ENCODE measurements at places on chromosomes 12 and 14.

GRCh38 chr12:14883686-14884085 lies 2.0 kb downstream of the MGP start:
- ATAC-seq = no peak

DNA sequence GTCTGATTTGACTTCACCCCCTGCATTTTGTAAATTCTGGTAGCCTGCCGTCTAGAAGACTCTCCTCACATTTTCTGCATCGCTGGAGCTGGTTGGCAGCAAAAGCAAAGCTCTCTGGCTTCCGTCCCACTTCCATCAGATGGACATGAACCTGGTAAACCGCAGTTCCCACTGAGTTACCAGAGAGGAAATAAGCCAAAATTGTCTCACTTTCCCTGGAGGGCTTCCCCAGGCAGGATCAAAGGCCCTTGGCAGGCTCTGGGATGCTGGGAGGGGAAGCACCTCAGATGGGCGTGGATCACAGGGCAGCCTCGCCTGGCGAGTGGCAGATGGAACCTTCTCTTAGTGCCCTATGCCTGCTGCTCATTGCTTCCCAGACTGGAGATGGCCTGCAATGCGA lies 243.5 kb downstream of the TMEM132C start:
- no peak for ATAC-seq

DNA sequence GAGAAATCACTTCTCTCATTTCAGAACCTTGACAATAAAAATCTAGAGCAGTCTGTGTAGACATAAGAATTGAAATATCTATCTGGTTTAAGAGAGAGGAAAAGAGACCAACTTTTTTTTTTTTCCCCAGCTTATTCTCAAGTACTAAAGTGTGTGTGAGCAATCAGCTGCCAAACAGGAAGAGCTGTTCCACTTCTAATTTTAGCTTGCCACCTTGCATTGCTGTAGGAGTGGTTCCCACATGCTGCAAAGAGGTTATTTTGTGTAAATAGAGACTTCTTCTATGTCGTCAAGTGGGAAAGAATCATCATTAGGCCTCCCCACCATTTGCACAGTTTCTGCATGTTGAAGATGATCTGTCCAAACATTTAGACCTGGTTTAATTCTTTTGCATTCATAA lies 142.6 kb downstream of the NPAS3 start:
- no peak for ATAC-seq

GRCh38 chr12:124461851-124462623 lies 105.4 kb downstream of the NCOR2 start:
- no peak for ATAC-seq

DNA sequence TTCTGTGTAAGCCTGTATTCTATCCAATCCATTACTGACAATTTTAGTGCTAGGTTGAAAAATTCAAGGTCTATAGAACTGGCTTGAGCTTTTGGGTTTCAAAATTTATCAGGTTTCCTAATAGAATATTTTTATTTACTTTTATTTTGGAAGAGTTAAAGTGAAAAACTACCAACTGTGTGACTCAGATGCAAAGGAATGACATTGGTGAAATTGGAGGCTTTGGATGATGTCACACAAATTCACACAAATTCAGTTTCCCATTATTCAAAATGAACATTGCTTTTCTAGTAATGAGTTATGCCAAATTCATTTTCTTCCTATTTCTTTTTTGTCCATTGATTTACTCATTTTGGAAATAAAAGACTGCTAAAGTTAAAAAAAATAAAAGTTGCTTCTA lies 186.9 kb downstream of the ALX1 start:
- ATAC-seq = no peak

GRCh38 chr14:39015360-39015961 lies 87.6 kb downstream of the SEC23A start:
- no peak for ATAC-seq

- ATAC-seq = no peak
Measured at GRCh38 chr12:114274131-114274530, 131.8 kb downstream of the TBX5 start.

DNA sequence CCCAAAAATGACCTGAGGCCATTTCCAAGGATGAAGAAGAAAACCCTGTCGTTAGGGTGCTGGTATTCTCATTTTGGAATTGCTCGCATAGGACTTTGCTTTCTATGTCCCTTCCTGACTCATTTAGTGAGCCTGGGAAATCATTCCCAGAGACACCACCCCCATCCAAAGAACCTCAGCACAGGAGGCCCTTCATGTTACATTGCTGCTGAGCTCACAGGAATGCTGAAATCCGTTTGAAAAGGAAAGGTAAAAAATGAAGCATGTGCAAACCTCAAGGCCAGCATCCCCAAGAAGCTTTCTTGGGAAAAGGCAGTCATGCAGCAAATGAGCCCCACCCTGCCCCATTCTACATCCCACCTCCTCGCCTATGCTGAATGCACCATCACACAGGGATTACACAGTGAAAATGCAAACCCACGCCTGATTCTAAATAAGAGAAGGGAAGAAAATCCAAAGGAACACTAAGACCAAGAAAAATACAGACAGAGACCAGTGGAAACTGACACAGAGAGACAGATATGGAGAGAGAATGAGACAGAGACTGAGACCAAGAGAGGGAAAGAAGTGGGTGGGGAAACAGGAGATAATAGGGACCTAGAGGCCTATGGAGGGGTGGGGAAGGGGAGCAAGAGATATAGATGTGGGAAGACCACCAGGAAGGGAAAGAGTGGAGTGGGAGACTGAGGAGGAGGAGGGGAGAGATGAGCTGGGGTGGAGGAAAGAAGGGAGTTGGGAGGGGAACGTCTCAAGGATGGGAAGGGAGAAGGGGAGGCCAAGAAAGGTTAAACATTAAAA lies 33.5 kb downstream of the NIN start:
- ATAC-seq = no peak

DNA sequence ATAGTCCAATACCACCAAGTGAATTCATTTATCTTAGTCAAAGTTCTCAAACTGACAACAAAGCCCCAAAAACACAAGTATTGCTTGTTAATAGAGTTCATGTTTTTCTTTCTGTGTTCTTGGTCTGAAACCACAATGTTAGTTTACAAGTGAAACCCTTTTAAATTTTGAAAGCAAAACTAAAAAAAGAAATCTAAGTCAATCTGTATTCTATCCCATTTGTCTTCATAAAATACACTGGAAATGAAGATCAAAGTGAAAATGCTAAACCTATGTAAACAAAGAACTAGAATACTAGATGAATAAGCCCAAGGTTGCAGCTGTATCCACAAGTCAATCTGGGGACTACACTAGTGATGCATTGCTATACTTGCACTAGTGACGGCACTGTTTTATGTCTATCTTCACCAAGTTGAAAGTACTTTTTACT lies 10.4 kb downstream of the MAP4K5 start:
- ATAC-seq = peak; percentile 52

- ATAC-seq = no peak
Measured at GRCh38 chr14:53619691-53620231, 336.9 kb downstream of the BMP4 start.

DNA sequence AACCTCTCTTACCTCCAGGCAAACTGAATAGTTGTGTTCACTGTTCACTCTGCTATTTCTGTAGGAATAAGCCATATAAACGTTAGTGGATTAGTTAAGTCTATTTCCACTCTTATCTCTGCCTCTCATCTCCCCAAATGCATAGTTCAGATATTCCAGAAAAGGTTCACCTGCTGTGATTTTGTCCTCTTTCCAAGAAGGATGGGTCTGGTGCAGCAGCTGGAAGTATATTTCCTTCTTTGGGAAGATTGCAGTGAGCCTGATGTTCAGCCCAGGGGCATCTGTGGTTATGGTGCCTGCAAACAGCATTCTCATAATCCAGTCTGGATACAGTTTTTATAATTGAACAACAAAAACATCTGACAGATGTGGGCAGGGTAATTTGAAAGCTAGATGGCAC lies 97.7 kb downstream of the TPH2 start:
- no peak for ATAC-seq

DNA sequence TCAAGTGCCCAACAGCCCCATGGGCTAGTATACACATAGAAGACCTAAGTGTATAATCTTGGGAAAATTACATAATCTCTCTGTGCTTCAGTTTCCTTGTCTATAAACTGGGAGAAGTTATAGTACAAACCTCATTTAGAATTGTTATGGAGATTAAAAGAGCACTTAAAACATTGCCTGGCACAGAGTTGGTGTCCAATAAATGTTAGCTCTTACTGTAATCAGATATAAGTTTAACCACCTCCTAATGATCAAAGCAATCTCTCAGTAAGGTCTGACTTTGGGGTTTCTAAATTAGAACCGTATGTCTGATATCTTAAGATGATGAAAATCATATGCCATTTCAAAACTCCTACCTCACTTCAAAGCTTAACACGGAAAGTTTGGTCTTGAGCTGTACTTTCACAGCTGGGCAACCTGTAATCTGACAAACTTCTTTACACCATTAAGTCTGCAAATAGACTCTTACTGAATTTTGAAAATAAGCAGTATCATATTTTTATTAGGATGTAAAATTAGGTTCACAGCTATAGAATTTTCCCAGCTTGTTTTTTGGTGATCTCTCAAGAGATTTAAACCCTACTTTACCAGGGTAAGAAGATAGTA lies 58.6 kb upstream of the MYBPC1 start:
- ATAC-seq = no peak

- ATAC-seq = no peak
Measured at GRCh38 chr14:39447175-39447661, 15.0 kb upstream of the FBXO33 start.

DNA sequence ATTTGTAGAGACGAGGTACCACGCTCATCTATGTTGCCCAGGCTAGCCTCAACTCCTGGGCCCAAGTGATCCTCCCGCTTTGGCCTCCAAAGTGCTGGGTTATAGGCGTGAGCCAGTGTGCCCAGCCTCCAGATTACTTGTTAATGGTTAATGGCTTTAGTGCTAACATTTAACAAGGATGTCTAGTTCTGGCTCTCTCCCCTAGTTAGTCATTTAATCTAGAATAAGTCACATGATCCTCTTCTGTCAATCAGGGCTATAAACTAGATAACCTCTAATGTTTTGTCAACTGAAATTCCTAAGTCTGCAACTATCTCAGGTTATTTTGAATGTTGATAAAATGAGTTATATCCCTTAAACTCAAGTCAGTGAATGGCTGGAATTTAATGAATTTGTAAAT lies 15.7 kb downstream of the ACTR6 start:
- no peak for ATAC-seq

DNA sequence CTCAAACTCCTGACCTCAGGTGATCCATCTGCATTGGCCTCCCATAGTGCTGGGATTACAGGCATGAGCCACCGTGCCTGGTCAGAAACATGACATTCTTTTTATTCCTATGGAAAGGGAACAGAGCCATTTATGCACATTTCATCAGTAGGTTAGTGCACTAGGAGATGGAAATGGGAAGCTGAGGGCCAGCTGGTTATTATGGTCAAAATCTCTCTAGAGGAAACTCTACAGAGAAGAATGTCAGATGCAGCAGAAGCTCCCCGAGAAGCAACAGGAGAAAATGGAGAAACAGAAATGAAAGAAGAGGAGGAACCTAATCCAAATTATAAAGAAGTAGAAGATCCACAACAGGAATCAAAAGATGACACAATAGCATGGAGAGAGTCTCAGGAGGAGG lies 2.7 kb downstream of the CFAP251 start:
- ATAC-seq = no peak

GRCh38 chr12:52125476-52125900 lies 46.0 kb downstream of the SMIM41 start:
- no peak for ATAC-seq

DNA sequence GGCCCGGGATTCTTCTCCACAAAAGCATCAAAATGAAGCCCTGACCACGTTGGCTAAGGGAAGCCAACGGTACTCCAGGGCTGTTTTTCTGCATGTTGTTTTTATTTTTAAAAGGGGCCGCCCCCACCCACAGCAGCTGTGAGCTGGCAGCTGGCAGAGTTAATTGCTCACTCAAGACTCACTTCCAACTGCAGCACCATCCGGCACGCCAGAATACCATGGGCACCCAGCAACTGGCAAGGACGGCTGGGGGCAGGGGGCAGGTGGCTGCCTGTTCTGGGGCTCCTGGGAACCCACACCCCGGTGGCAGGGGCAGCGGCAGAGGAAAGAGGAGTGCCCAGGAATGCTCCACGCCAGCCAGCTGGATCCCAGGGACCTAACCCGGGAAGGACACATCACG lies 44.3 kb downstream of the NCOR2 start:
- ATAC-seq = peak; percentile 20

DNA sequence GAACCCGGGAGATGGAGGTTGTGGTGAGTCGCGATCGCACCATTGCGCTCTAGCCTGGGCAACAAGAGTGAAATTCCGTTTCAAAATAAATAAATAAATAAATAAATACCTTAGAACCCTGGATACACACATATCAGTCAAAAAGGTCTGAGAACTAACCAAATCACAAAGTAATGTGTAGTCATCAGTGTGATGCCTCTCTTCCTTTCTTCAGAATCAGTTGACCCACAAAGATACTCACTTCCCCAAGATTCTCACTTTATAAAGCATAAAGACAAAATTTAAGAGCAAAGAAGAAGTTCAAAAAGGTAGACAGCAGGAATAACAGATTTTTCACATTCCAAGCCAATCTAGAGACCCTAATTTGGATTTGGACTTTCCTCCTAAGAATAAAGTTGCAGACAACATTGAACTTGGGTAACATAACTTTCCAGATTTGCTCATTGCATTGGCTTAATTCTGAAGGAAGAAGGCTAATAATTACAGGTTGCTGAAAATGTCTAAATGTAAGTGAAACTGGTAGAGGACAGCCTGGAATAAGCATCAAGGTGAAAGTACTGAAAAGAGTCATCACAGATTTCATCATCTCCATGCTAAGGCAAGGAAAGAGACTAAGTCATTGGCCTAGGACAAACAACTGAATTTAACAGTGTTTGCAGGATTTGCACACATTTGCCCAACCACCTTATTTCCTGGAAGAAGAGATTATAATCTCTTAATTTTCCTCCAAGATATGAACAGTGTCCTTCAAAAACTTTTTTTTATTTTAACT lies 17.4 kb downstream of the TMED10 start:
- ATAC-seq = peak; percentile 88

All from stimulated activated memory B cell treated with anti-CD40 and anti-IgM and Interleukin-4, amounts not matched to agents 10 μg/mL and 1 μg/mL and 100 μg/mL, for 72 hours (primary cell).